ENCODE measurements at places on chromosomes 6 and 20.
A peak's percentile ranks its signal among the peaks of the same experiment; 100 is the strongest.

DNA sequence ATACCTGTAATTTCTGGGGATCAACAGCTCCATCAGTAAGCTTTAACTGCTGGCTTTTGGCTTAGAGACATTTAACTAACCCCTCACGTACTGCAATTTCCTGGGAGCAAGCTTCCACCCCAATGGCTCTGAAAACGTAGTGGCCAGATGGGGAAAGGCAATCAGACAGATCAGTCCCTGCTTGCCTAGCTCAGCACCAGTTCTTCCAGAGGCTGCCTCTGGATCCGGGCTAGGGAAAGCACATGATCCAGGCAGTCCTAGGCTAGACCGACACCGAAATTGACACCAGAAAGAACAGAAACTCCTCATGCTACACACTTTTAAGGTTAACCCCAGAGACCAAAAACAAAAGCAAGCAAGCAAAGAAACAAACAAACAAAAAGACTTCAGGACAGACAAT, 13.3 kb downstream of the PREP start:
- DNase-seq: no peak

GRCh38 chr6:152634773-152635172, 2.4 kb downstream of the SYNE1 start:
- DNase-seq: no peak

- no peak for DNase-seq
Measured at GRCh38 chr6:70707893-70708292, 40.2 kb downstream of the SMAP1 start.

GRCh38 chr20:58907320-58908137, 55.0 kb downstream of the GNAS start:
- peak; percentile 87 for DNase-seq

DNA sequence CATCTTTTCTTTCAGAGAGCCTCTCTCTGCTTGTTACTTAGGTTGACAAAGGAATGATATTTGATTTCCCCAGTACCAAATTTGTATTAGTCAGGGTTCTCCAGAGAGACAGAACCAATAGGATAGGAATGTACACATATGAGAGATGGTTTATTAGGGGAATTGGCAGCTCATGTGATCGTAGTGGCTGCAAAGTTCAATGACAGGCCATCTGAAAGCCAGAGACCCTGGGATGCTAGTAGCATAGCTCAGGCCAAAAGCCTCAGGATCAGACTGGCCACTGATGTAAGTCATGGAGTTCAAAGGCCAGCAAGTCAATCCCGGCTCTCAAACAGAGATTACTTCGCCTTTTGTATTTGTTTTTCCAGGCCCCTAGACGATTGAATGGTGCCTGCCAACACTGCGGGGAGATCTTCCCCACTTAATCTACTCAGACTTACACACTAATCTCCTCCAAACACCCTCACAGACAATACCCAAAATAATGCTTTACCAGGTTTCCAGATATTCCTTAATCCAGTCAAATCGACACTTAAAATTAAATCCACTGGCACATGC, 215.5 kb downstream of the ALDH8A1 start:
- DNase-seq: no peak

DNA sequence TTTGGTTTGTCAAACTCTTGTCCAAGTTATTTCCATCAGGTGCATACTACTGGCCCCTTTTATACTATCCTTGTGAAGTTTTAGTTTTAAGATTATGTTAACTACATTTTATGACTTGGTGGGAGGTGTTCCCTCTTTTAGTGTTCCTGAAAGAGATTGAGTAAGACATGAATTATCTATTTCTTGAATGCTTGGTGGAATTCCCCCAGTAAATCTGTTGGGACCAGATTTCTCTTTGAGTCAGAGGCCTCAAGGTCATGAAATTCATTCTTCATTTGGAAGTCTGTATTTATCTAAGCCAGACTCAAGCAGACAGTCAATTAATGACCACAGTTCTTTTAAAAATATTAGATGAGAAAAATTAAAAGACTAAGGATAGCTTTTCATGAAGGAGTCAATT, 81.3 kb downstream of the MOXD1 start:
- no peak for DNase-seq

DNA sequence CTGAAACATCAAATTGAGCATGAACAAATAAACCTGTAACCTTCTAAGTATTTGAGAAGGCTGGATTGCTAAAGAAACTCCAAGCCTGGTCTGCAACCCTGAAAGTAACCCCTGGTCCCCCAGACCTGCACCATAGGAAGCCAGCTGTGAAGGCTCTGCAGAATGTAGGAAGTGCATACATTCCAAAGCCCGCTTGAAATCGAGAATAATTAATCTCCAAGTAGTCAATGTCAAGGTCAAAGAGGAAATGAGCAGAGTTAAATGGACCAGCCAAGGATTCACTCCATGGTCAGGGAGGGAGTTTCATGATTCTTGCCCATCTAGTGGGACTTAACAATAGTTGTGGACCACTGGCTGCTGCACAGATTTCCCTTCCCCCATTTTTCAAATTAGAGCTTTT, 107.6 kb upstream of the RNF24 start:
- no peak for DNase-seq

DNA sequence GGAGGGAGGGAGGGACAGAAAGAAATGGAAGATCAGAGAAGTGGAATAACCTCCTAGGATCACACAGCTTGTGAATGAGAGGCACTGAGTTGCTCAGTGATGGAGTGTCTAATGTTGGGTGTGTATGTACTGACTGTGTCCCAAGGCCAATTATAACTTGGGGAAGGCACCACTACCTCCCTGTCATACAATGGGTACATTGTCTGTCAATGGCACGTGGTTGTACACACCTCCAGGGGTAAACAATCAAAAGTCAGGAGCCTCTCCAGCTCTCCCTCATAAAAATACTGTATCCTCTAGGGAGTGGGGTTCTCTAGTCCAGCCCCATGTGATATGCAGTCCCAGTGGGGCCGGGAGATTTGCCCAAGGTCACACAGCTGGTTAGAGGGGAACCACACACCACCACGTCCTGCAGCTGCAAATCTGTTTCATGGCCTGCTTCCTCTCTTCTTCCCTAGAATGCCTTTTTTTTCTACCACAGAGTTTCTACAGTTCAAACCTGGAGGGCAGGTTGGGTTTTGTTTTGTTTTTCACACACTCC, 112.5 kb downstream of the SNX5 start:
- peak; percentile 69 for DNase-seq

DNA sequence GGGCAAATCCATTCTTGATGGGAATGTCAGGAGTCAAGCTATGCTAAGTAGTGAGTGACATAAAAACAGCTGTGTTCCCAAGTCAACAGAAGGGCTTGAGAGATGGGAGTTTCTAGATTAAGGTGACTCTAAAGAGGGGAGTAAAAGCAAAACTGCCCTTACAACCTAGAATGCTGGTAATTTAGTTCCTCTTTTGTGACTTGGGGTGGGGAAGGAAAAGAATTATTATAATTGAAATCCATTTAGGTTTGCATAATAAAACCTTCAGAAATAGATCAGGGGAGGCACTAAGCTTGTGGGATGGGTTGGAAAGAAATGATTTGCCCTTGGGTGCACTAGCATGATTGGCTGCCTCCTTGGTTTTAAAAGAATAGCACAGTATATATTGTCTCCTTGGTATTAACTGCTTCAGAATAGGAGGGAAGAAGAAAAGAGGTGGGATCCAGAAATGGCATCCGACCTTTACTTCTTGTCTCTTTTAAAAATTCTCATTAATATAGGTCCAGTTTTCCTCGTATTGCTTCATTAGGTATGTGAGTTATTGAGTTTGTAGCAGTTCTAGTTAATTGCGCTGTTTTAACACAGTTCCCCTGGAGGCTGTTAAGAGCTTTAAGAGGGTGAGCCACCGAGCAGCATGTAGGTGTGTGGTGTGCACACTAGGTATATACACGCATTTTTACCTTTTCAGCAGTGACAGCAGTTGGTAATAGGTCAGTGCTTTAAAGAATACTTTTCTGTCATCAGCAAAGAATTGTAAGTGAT, 95.3 kb upstream of the VSTM2L start:
- DNase-seq: no peak

GRCh38 chr6:15268137-15268908, 22.5 kb downstream of the JARID2 start:
- no peak for DNase-seq

DNA sequence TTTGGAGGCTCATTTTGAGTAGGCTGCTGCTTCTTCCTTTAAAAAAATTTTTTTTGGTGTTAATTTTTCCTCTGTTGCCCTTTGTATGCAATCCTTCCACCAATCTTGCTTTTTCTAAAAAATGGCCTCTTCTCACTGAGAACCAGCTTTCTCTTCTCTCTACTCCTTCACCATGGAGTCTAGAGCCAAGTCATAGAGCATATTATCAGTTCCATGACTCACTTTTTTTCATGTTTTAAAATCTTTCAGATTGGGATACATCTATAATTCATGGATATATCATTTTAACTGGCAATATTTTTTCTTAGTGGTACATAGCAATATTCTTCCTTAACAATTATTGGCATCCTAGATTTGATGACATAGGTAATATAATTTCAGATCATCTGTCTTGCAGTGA, 62.7 kb downstream of the SLX4IP start:
- no peak for DNase-seq

DNA sequence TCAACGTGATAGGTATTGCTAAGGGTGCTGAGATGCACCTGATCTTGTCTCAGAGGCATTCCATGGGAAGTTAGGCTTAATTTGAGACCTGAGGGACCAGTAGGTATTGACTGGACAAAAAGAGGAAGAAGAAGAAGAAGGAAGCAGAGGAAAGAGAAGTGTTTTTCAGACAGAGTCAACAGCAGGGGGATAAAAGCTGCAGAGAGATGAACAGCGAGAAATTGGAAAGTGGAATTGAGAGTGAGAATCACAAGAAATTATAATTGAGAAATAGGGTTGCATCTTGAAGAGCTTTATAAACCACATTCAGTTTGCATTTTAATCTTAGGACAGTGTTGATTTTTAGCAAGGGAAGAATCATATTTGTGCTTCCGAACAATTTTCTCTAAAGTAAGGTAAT, 254.0 kb downstream of the CD83 start:
- peak; percentile 21 for DNase-seq

GRCh38 chr6:55578537-55579363, at the start of gene HMGCLL1:
Gene HMGCLL1 (minus strand): TSS chr6:55579192. CDS start chr6:55579055, 137 bp downstream.
- DNase-seq: peak; percentile 11

GRCh38 chr20:59743767-59744485, 139.6 kb downstream of the PHACTR3 start:
- no peak for DNase-seq

- no peak for DNase-seq
Measured at GRCh38 chr6:138087593-138088325, 19.5 kb downstream of the PERP start.

All from GM20000 (cell line).